Activated CD8-positive, alpha-beta memory T cell treated with anti-CD3 and anti-CD28 coated beads for 1 hour (primary cell): ENCODE measurements at places on chromosomes 5 and 9.

- no peak for DNase-seq
Measured at GRCh38 chr9:91765296-91765695, 184.7 kb downstream of the ROR2 start.

DNA sequence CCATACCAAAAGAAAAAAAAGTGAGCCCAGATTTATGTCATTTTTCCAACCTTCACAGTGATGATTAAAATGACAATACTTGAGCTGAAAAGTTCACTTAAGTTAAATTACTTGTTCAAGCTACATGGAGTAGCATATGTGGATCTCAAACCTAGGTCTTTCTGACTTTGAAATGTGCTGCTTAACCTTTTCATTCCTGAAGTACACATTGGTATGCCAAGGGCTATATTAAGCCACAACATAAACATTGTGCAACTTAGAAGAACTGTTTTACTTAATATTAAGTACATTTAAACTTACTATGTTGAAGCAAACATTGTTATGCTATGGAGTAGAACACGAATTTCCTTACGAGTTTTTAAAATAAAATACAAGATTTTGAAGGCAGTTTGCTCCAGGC lies 105.0 kb downstream of the GIN1 start:
- DNase-seq: no peak

- DNase-seq: no peak
Measured at GRCh38 chr5:69231851-69232250, 2.8 kb upstream of the CDK7 start.

DNA sequence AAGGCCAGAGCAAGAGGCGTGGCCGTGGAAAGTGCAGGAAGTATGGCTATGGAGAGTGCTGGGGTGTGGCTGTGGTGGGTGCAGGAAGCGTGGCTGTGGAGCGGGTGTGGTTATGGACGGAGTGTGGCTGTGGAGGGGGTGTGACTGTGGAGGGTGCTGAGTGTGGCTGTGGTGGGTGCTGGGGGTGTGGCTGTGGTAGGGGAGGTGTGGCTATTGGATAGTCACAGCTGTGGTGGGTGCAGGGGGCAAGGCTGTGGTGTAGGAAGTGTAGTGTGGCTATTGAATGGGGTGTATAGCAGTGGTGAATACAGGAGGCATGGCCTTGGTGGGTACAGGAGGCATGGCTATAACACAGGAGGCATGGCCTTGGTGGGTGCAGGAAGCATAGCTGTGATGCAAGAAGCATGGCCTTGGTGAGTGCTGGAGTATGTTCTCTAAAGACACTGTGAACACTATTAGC lies 40.8 kb upstream of the SPATA31C2 start:
- DNase-seq: peak; percentile 1

DNA sequence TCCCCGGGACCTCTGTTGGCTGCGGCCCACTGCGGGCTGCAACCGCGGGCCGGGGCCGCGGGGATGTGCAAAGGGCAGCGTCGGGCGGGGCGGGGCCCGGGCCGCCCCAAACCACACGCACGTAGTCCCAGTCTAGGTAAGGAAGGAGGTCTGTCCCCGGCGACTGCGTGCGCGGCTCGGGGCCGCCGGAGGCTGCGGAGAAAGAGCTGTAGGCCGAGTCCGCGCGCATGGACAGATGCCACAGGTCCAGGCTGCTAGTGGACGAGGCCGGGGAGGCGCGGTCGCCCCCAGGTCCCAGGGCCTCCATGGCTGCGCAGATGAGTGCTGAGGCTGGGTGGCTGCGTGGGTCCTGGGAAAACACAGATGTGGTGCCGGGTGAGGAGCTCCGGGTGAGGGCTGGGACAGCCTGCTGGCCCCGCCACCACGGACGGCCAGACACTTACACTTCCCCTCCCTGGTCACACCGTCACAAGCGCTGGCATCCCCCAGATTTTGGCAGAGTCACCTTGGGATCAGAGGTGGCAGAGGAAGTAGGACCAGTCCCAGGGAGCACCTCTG lies 4.5 kb downstream of the SHROOM1 start:
- no peak for DNase-seq

- no peak for DNase-seq
Measured at GRCh38 chr9:121557581-121558447, 58.2 kb upstream of the GGTA1 start.

DNA sequence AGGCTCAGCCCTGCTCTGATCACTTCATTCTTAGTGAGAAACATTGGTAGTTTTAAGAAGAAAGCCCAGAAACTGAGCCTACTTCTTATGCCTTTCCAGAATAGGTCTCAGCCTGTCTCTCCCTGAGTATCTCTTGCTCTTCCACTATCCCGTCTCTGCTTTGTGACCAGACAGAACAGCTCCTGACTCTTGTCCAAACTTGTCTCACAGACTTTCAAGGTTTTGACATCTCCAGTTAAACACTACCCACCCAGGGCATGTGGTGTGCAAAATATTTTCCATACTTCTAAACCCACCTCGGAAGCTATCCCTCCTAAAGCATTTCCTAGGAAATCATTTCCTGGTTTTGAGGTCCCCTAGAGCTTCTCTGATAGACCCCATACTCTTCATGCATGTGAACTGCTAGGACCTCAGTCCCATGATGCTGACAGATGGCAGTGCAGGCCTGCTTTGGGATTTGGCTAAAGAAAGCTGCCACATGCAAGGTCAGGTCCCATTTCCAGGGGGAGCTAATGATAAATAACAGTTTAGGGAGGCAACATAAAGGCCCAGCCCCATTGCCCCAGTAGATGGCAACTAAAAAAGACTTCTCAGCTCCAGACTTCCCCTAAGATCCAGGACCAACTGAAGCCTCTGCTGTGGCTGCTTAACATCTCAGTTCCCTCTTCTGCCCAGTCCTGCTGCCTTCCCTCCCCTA lies 211.5 kb downstream of the MED10 start:
- no peak for DNase-seq

GRCh38 chr5:119582987-119583386 lies 46.4 kb upstream of the FAM170A start:
- no peak for DNase-seq

- DNase-seq: no peak
Measured at GRCh38 chr5:22470408-22470807, 382.7 kb downstream of the CDH12 start.

DNA sequence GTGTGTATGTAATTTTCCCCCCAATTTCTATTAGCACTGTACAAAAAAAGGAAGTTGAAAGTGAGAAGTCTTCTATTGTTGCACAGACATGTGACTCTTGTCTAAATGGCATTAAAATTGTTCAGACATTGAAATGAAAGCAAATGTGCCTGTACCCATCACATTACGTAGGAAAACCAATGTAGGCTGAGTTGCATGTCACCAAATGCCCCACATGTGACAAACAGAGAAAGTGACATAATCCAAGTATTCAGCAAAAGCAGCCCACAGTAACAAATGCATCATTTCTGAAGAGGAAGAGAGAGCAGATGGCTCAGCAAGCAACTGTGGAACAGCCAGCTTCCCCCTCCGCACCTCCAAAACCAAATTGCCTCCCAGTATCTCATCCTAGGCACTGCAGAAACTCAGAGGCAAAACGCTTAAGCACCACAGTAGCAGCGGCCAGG lies 161.5 kb upstream of the NR4A3 start:
- DNase-seq: no peak

DNA sequence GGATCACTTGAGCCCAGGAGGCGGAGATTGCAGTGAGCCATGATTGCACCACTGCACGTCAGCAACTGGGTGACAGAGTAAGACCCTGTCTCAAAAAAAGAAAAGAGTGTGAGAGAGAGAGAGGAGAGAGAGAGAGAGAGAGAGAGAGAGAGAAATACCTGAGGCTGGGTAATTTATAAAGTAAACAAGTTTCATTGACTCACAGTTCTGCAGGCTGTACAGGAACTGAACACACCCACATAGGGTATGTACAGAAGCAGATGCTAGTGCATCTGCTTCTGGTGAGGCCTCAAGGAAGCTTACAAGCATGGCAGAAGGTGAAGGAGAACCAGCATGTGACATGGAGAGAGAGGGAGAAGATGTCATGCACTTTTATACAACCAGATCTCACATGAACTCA lies 46.4 kb upstream of the CHD1 start:
- DNase-seq: no peak

DNA sequence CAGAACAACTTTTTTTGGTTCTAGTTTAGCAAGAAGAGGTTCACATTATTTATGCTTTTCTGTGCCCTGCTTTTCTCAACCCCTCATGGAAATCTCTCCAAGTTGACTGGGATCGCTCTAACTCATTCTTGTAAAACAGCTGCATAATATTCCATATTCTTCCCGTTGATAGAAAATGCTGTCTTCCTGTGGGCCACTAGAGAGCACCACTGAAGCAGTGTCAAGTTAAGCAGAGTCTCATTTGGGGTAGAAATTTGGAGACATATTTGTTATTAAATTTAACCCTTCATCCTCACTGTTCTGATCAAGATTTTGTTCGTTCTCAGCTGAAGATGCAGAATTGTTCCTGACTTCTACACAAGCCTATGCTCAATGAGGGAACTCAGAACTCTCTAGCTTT lies 140.1 kb downstream of the CEMIP2 start:
- DNase-seq: no peak

- DNase-seq: no peak
Measured at GRCh38 chr5:107063511-107063910, 607.2 kb downstream of the EFNA5 start.

DNA sequence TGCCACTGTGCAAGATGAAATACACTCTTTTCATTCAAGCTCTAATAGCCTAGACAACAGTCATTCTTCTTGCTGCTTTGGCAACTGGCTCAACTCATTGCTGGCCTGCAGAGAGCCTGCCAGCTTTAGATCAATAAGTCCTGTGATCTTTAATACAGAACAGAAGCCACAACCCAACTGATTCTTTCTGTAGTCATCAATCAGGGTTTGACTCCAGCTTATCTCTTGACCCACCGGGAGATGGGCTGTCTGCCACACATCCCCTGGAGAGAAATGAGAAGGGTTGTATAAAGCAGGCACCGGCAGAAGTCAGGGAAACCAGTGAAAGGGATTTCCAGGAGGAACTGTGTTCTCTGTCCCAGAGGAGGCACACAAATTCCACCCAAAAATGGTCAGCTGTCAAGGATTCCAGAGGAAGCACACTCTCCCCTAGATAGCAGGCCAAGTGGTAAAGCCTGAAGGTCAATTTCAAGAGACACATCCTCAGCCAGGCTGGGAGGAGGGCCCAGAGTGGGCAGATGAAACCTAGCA lies 24.5 kb downstream of the LHFPL2 start:
- DNase-seq: no peak

GRCh38 chr5:855771-856530 lies 5.2 kb upstream of the ZDHHC11 start:
- no peak for DNase-seq

DNA sequence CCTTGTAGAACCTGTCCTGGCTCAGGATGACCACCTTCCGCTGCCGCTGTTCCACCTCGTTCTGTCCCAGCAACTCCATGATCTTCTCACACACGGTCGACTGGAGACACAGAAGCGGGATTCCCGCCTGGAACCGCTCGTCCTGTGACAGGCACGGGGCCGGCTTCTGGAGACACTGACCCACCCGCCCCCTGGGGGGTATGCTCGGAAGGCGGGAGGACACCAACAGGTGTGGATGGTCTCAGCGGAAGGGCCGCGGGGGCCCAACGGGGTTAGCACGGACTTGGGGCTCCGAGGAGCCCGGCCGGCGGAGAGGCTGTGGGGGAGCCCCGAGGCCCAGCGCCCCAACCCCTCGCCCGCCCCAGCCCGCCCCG lies 530 bp downstream of the UCK1 start:
- DNase-seq: no peak

- DNase-seq: no peak
Measured at GRCh38 chr5:91359962-91360609, 23.0 kb downstream of the ARRDC3 start.

DNA sequence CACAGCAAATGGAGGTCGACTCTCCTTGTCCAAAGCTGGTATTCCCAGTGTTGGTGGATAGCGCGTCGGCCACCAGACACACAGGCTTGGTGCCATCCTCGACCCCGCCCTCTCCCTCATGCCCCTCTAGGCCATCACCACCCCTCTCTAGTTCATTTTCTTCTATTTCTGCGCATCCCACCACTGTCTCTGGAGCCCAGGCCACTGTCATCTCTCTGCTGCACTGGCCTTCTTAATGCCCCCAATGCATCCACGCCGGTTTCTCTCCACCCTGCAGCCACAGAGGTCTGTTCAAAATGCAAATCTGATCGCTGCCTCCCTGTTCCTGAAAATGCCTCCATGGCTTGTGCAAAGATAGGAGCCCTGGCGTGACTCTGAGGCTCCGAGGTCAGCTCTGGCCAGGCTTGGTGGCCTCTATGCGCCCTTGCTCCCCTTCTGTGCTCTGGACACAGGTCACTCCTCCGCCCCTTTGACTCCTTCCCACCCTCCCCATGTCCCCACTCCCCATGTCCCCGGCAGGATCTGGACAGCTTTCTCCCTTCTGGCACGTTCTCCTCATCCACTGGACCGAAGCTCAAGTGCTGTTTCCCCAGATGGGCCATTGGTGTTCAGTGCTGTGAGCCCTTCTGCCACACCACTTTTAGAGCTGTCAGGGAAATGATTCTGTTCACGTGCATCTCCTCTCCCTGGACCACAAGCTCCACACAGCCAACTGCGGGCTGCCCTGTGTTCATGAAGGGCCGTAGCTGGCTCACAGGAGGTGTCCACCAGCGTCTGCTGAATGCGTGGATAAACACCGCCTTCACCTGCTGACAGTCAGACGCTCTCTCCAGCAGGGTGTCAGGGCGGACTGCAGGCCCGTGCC lies 59.5 kb upstream of the RNF130 start:
- DNase-seq: no peak

DNA sequence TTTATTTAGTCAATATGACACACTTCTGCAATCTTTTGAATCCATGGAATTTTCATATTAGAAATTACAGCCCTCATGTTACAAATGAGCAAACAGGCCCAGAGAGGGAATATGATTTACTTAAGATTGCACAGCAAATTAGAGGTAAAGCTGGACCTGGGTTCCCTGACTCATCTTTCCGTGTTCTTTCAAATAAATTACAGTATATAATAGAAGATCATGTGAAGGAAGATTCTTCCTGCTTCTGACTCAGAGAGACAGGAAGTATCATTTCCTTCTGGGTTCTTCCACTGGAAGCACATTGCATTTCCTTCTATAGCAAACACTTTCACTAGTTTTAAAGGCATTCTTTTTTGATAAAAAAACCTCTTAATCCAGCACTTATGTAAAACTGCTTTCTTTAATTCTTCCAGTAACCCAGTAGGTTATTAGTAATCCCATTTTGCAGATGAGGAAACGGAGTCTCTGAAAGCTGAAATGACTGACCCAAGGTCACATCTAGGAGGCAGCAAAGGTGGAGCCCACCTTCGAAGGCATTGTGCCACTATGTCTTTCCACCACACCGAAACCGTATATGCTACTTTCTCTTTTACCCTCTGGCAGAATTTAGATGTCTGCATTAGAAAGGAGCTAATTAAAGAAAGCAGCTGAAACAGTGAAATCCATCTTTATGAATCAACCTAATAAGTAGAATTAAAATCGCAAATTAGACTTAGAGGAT lies 566.7 kb upstream of the KLF4 start:
- no peak for DNase-seq

DNA sequence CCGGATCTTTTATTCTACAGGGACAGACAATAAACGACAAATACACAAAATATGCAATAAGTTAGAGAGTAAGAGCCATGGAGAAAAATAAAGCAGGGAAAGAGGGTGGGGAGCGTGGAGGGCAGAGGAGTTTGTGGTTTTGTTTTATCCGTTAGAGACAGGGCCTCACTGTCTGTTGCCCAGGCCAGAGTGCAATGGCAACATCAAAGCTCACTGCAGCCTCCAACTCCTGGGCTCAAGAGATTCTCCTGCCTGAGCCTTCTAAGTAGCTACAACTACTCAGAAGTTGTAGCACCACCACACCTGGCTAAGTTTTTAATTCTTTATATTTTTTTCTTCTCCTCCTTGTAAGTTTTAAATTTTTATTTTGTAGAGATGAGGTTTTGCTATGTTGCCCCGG lies 54.5 kb upstream of the CTNNA1 start:
- no peak for DNase-seq

GRCh38 chr9:107737987-107738743 lies 248.6 kb upstream of the KLF4 start:
- no peak for DNase-seq
